Motor neuron (in vitro differentiated cells): ENCODE measurements at places on chromosomes 12 and 14.
A peak's percentile ranks its signal among the peaks of the same experiment; 100 is the strongest.

- no peak for ATAC-seq
These were observed 174.5 kb downstream of the KTN1 start for GRCh38 chr14:55754471-55754870.

- peak; percentile 76 for ATAC-seq
These were observed 21.7 kb upstream of the VRTN start for GRCh38 chr14:74326369-74327152.

DNA sequence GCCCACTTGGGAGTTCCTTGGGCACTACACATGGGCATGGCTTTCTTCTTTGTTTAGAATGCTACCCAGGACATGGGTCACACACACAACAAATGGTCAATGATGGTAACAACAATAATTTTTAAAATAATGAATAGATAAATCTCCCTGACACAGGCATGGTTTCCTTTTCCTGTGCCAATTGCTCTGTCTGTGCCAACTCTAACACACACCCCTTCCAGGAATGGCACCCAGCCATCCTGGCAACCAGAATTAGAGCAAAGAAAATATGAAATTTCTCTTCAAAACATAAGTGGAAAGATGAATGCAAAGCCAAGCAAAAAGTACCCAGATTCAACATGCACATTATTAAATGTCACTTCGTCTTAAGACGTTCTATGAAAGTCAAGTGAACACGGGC lies 104.9 kb upstream of the SOX5 start:
- no peak for ATAC-seq

GRCh38 chr12:124586756-124587155 lies 19.3 kb upstream of the NCOR2 start:
- no peak for ATAC-seq

GRCh38 chr14:52355526-52355925 lies 41.4 kb downstream of the PTGER2 start:
- ATAC-seq: peak; percentile 18

GRCh38 chr12:103868215-103868614 lies 27.2 kb upstream of the NT5DC3 start:
- ATAC-seq: no peak
